ENCODE measurements at places on chromosomes 4 and X. TPM values are rescaled to one million over a fixed set of nuclear protein-coding genes. Genes with fewer than 3 reads are reported as not detected.

PTPN13 gene
- 0.87 TPM for total RNA-seq

CHRDL1 gene
- total RNA-seq = 2.7 TPM

KLB gene
- total RNA-seq = 0.13 TPM

BRS3 gene
- total RNA-seq = not detected

Measured in gastrocnemius medialis (tissue), 4 donors.